ENCODE measurements at places on chromosomes 12 and 14. TPM values are rescaled to one million over a fixed set of nuclear protein-coding genes. Genes with fewer than 3 reads are reported as not detected.

DNA sequence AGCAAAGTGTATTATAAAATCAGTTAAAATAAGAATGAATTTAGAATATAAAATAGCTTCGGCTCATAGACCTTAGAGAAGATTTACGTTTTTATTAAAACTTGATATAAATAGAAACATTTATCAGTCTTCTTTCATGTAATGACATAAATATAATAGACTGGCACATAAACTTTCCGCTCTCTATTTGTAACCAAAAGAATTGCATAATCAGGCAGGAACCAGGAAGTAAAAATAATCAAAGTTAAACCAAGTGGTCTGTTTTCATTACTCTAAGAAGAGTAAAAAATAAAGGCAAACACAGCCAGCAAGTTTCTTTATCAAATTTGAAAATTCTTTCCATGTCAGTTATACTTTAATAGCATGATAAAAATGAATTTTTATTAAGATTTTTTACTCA is 46.3 kb upstream of the ATP2A2 start:
- peaks cover 17% of the 10 kb centered on the region for H3K4me1 ChIP-seq
- no peaks in the 10 kb centered on the region for H3K27me3 ChIP-seq
- H3K36me3 ChIP-seq, result no peaks in the 10 kb centered on the region
- H3K4me3 ChIP-seq, result no peak overlapping the region

- DNase-seq, result peak; percentile 34
- H3K4me3 ChIP-seq, result no peak overlapping the region
- peaks cover 8% of the 10 kb centered on the region for H3K4me1 ChIP-seq
These were observed 107.0 kb downstream of the HELB start for GRCh38 chr12:66409195-66409871.

GRCh38 chr12:27463511-27464219 is 17.1 kb downstream of the SMCO2 start:
- H3K27ac ChIP-seq, result no peak overlapping the region
- no peak for DNase-seq
- H3K4me1 ChIP-seq, result no peaks in the 10 kb centered on the region
- H3K36me3 ChIP-seq, result no peaks in the 10 kb centered on the region
- no peaks in the 10 kb centered on the region for H3K27me3 ChIP-seq

GRCh38 chr12:39692258-39692853 is 72.8 kb upstream of the ABCD2 start:
- DNase-seq, result no peak
- no peaks in the 10 kb centered on the region for H3K36me3 ChIP-seq
- no peak overlapping the region for H3K4me3 ChIP-seq
- no peaks in the 10 kb centered on the region for H3K4me1 ChIP-seq
- H3K27ac ChIP-seq, result no peak overlapping the region
- H3K27me3 ChIP-seq, result no peaks in the 10 kb centered on the region

TAS2R46 gene
- 0.13 TPM for polyA plus RNA-seq

Data from large intestine (tissue), 12 donors.